Endodermal cell (in vitro differentiated cells): ENCODE measurements at places on chromosomes 5 and 9. TPM values are rescaled to one million over a fixed set of nuclear protein-coding genes. Genes with fewer than 3 reads are reported as not detected.

SHOC1 gene
- not detected in 2 replicates for total RNA-seq

- H3K4me1 ChIP-seq = peaks cover 3% of the 10 kb centered on the region
- H3K4me3 ChIP-seq = no peak overlapping the region
- H3K27ac ChIP-seq = peak overlapping the region; percentile 94
Observed at GRCh38 chr9:106969696-106970095, 106.7 kb downstream of the ZNF462 start.

- H3K4me3 ChIP-seq = peak overlapping the region; percentile 79
- H3K27ac ChIP-seq = no peak overlapping the region
- H3K4me1 ChIP-seq = peaks cover 4% of the 10 kb centered on the region
- H3K36me3 ChIP-seq = peaks cover 27% of the 10 kb centered on the region
- no peaks in the 10 kb centered on the region for H3K27me3 ChIP-seq
- peak; percentile 73 for DNase-seq
Observed at GRCh38 chr9:127898433-127899127, 823 bp downstream of the ST6GALNAC6 start.

DNA sequence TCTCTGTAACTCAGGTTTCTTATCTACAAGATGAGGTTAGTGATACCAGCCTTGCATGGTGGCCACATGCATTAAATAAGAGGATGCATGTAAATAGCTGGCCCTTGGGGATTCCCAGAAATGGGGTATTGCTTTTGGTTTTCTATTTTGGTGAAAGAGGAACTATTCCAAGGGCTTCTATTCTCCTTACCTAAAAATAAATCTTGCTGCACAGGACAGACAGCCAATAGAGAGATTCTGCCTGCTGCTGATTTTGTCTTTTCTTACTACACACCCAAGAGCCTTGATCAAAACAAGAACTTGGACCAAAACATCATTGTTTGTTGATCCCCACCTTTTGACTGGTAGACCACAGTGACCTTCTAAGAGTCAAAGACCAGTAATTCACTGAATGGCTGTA lies 161.8 kb downstream of the PJA2 start:
- H3K4me1 ChIP-seq = no peaks in the 10 kb centered on the region
- H3K27me3 ChIP-seq = no peaks in the 10 kb centered on the region
- H3K36me3 ChIP-seq = no peaks in the 10 kb centered on the region

DNA sequence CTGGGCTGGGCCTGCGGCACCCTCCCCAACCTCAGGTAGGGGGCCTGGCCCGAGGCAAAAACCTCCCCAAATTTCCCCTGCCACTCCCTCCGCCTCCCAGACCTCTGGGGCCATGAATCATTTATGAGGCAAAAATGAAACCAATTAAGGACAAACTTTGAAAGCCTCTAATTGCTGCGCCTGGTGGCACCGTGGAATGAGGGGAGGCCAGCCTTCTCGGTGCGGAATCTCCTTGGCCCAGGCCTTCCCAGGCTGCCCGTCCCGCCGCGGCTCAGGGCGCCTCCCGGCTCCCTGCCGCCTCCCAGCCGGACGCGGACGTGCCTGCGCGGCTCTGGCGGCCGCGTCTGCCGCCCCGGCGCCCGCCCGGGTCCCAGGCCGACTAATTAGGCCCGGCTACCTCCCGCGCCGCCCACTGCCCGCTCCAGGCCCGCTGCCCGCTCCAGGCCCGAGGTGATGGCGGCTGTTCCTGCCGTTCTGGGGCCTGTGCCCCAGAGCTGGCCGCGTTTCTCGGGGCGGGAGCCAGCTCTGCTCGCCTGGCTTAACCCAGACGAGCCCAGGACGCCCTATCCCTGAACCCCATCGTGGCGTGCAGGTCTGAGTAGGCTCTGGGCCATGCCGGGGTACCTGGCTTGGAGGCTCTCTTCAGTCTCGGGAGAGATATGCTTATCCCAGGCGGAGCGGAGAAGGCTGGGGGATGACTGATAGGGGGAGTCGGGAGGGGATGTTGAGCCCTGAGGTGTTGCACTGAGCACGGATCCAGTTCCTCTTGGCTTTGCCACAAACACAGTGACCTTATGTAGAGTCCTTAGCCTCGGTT lies 20.1 kb downstream of the CXXC5 start:
- no peaks in the 10 kb centered on the region for H3K27me3 ChIP-seq
- H3K27ac ChIP-seq = peak overlapping the region; percentile 94
- H3K36me3 ChIP-seq = no peaks in the 10 kb centered on the region
- no peaks in the 10 kb centered on the region for H3K4me1 ChIP-seq

GRCh38 chr5:88000877-88001276 lies 267.8 kb downstream of the TMEM161B start:
- DNase-seq = no peak
- no peak overlapping the region for H3K4me3 ChIP-seq
- H3K4me1 ChIP-seq = no peaks in the 10 kb centered on the region
- no peaks in the 10 kb centered on the region for H3K27me3 ChIP-seq
- H3K36me3 ChIP-seq = no peaks in the 10 kb centered on the region

DNA sequence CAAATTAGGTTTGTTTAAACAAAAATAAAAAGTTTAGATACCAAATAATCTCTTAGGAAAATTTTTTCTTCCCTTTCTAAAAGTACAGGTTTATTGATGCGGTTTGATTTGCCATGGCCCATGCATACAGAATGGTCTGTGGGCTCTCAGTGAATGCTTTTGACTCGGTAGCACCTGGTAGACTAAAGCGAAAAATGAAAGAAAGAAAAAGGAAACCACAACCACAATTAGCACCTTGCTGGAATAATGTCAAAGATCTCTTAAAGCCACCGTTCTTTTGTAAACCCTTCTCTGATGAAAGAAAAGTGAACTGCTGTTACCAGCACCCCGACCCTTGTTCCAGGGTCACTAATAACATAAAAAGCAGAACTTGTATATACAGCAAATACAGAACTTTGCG lies 157.9 kb downstream of the NFIB start:
- H3K27me3 ChIP-seq = peaks cover 49% of the 10 kb centered on the region
- H3K4me3 ChIP-seq = no peak overlapping the region
- DNase-seq = no peak

- H3K27me3 ChIP-seq = no peaks in the 10 kb centered on the region
- H3K27ac ChIP-seq = no peak overlapping the region
- H3K4me3 ChIP-seq = no peak overlapping the region
- H3K36me3 ChIP-seq = peaks cover 52% of the 10 kb centered on the region
- H3K4me1 ChIP-seq = peaks cover 6% of the 10 kb centered on the region
Observed at GRCh38 chr5:176383961-176384360, 4.4 kb downstream of the NOP16 start.

GRCh38 chr5:121296356-121296755 lies 555.3 kb upstream of the FTMT start:
- no peaks in the 10 kb centered on the region for H3K4me1 ChIP-seq
- no peaks in the 10 kb centered on the region for H3K36me3 ChIP-seq
- H3K27me3 ChIP-seq = no peaks in the 10 kb centered on the region
- DNase-seq = no peak
- no peak overlapping the region for H3K4me3 ChIP-seq

GRCh38 chr5:169547508-169547907 lies 36.1 kb upstream of the SPDL1 start:
- H3K27ac ChIP-seq = no peak overlapping the region
- H3K4me1 ChIP-seq = no peaks in the 10 kb centered on the region
- no peak overlapping the region for H3K4me3 ChIP-seq

DNA sequence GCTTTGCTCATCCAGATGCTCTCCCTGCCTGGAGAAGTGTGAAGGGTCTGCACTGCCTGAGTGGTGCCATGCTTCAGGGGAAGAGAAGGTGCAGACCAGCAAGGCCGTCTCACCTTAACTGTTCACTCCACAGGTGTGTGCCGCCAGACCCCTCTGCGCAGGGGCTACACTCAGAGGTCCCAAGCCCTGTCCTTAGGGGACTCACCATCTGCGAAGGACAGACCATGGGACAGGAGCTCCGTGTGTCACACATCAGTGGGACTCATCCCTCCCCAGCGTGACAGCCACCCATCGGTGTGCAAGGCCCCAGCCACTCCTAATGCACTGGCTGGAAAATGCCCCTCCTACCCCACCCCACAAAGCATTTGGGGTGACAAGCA lies 142.9 kb downstream of the OLFM1 start:
- no peak for DNase-seq
- no peak overlapping the region for H3K4me3 ChIP-seq
- H3K4me1 ChIP-seq = no peaks in the 10 kb centered on the region
- no peaks in the 10 kb centered on the region for H3K27me3 ChIP-seq
- H3K36me3 ChIP-seq = no peaks in the 10 kb centered on the region

GRCh38 chr5:140356853-140357725 lies 2.9 kb upstream of the SLC4A9 start:
- no peak overlapping the region for H3K27ac ChIP-seq
- DNase-seq = no peak
- H3K4me3 ChIP-seq = no peak overlapping the region
- no peaks in the 10 kb centered on the region for H3K27me3 ChIP-seq
- H3K4me1 ChIP-seq = no peaks in the 10 kb centered on the region

DNA sequence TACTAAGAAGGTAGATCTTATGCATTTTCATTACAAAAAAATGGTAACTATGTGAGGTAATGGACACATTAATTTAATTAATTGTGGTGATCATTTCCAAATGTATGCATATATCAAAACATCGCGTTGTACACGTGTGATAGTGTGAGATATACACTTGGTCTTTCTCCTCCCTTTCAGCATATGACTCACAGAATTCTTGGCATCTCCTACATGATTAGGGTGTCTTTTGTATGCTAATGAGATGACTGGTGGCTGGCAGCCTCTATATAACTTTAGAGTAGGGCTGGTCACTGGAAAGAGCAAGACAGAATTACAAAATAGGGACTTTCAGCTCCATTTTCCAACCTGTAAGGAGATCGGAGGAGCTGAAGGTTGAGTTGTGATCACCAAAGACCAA lies 1167.6 kb downstream of the CDH12 start:
- no peaks in the 10 kb centered on the region for H3K4me1 ChIP-seq
- no peak overlapping the region for H3K27ac ChIP-seq

DNA sequence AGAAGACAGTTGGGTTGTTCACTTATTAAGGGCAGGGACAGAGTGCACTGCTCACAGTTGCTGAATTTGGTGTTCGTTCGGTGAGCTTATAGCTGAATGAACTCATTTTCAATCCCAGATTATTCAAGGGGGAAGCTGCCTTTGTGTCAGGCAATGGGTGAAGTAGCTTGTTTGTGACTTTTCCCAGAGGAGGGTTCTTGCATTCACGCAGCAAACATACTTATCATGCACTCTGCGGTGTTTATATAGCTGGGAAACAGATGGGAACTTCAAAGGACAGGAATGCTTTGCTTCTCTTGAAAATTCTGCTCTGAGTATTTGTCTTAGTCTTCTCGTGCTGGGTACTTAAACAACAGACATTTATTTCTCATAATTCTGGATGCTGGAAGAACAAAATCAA lies 64.7 kb upstream of the ABCA1 start:
- no peak overlapping the region for H3K27ac ChIP-seq
- H3K4me3 ChIP-seq = no peak overlapping the region
- peaks cover 14% of the 10 kb centered on the region for H3K27me3 ChIP-seq
- no peak for DNase-seq

- no peak overlapping the region for H3K27ac ChIP-seq
- no peaks in the 10 kb centered on the region for H3K27me3 ChIP-seq
- peaks cover 6% of the 10 kb centered on the region for H3K4me1 ChIP-seq
- DNase-seq = peak; percentile 87
- H3K36me3 ChIP-seq = no peaks in the 10 kb centered on the region
Observed at GRCh38 chr5:144467792-144468191, 297.1 kb downstream of the KCTD16 start.

SPINK7 gene
- total RNA-seq = not detected in 3 replicates

DNA sequence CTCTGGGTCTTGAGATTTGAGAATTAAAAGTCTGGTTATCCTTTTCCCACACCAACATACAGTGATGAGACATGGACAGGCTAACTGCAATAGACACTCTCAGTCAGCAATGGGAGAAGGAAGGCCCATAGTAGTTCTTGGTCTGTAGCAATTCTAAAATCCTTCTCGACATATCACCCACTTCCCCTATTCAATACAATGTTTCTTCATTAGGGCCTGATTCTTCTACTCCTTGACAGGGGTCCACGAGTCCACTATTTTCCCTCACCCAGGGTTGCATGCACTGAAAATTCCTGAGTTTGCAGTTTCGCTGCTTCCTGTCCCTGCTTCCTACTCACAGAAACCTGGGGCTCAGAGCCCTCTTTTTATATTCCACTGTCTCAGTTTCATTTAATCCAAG lies 402.8 kb downstream of the MAT2B start:
- no peak for DNase-seq
- H3K27me3 ChIP-seq = no peaks in the 10 kb centered on the region
- no peaks in the 10 kb centered on the region for H3K4me1 ChIP-seq
